ENCODE measurements at places on chromosomes 2 and 18.

DNA sequence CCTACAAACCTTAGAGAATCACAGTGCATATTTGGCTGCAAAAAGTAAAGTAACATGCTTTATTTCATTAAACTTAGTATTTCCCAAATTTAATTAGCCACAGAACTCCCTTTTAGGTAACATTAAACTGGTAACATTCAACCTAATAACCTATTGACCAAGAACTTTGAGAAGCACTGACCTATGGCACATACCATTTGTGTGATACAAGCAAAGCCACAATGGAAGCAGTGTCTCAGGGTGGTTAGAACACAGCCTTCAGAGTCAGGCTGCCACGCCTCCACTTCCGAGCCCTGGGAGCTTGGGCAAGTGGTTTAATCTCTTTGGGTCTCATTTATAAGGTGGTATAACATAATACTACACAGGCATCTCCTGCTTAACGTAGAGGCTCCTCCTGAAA is 301.4 kb downstream of the PDE11A start:
- no peak for DNase-seq

- no peak for DNase-seq
Measured at GRCh38 chr2:40716879-40717278, 265.0 kb upstream of the SLC8A1 start.

- no peak for DNase-seq
Measured at GRCh38 chr2:234996941-234997270, 45.1 kb downstream of the SH3BP4 start.

GRCh38 chr2:212580117-212580516 is 41.5 kb upstream of the ERBB4 start:
- DNase-seq, result no peak

DNA sequence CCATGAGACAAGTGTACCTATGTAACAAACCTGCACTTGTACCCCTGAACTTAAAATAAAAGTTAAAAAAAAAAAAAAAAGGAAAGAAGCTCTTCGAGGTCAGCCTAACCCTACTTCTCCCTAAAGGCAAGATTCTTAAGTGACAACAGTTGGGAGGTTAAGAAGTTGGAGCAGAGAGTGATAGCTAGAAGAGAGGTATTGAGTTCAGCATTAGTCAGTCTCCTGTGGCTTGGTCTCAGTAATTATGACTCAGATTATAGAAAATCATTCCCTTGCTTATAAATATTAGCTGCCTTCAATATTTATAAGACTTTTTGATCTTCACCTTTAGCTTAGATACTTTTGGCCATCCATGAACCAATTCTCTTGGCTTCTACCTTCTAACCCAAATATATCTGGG is 926.8 kb upstream of the SLC39A10 start:
- no peak for DNase-seq

DNA sequence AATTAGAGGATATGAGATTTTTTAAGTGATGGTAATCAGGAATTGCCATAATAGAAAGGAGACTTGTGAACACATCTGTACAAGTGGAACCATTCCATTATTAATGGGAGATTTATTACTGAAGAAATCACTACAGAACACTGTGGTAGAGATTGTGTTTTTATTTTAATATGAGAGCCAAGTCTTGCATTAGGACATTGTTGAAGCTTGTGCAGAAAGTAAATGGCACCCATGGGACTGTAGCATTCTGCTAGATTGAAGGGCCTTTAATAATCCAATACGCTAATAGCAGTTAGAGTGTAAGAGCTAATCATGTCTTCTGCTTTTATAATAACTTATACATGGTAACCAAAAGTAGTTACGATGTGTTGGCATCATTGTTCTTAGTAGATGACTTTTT is 83.6 kb downstream of the VRK2 start:
- no peak for DNase-seq

- DNase-seq, result no peak
Measured at GRCh38 chr18:46877329-46877987, 39.8 kb downstream of the PIAS2 start.

- DNase-seq, result no peak
Measured at GRCh38 chr2:5230855-5231254, 461.3 kb upstream of the SOX11 start.

- DNase-seq, result no peak
Measured at GRCh38 chr2:67883316-67884087, 179.3 kb downstream of the C1D start.
